ENCODE measurements at places on chromosomes 2 and 18.
A peak's percentile ranks its signal among the peaks of the same experiment; 100 is the strongest.

DNA sequence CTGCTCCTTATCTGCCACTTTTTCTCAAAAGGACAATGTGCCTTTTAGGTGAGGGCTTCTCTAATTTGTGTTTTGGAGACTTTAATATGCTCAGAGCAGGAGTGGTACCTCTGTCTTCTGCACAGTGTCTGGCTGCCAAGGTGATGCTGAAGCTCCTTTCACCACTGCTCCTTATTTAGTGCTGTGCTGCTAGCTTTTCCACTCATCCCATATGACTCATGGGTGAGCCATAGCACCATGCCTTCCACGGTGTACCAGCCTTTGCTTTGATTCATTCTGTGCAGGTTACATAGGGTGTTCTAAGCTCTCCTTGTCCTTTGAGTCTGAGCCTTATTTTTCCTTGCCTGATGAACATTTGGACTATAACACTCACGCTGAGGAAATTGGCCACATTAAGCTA, 202.4 kb downstream of the ARL6IP6 start:
- DNase-seq = no peak

GRCh38 chr2:21710496-21710895, 586.7 kb downstream of the TDRD15 start:
- DNase-seq = no peak

- no peak for DNase-seq
Measured at GRCh38 chr2:222872551-222872950, 11.7 kb downstream of the ACSL3 start.

DNA sequence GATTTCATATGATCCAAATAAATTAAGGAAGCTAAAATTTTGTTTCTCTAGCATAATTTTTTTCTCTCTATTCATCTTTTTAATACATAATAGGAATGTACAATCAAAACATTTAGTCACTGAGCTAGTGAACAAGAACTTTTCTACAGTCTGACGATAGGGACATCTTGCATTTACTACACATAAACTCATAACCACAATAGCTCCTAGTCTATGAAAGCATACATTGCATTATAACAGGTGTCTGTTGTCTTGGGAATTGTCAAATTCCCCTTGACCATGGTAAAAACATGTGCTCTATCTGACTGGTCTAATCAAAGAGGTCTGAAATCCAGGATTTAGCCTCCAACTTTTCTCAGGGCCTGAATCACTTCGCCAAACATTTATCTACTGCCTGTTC, 144.8 kb downstream of the FAM124B start:
- DNase-seq = no peak

GRCh38 chr2:46184794-46185583, 112.2 kb upstream of the EPAS1 start:
- no peak for DNase-seq

DNA sequence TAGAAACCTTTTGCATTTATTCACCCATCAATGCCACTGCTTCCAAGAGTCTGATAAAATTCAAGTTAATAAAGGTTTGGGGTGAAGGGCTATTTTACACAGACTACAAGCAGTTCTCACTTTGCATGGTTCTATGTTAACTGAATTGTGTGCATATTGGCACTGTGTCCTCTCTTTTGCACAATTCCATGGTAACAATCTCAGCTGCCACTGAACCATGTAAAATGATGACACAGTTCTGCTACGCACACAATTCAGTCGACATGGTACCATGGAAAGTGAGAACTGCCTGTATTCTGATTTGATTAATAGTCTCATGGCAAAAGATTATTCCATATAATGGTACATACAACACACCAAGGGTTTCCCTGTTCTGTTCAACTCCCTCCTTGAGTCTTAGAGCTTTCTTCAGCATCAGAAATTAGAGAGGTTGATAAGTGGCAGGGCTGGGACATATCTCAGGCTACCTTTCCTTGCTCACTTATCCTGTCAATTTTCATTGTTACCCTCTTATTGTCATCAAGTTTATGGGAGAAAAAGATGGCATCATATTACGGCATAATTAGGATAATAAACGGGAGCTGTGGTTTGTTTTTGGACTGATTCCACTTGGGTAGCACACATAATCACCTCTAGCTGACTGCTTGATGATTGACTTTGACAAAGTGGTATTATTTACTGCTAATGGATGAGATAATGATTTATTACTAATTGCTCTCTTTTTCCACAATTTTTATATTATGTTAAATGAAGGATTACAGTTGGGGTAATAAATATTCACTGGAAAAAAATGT, 139.3 kb upstream of the CREB1 start:
- no peak for DNase-seq

GRCh38 chr2:98467082-98467536, 22.5 kb downstream of the INPP4A start:
- no peak for DNase-seq

GRCh38 chr2:10424051-10424450, 24.1 kb downstream of the ODC1 start:
- DNase-seq = no peak

DNA sequence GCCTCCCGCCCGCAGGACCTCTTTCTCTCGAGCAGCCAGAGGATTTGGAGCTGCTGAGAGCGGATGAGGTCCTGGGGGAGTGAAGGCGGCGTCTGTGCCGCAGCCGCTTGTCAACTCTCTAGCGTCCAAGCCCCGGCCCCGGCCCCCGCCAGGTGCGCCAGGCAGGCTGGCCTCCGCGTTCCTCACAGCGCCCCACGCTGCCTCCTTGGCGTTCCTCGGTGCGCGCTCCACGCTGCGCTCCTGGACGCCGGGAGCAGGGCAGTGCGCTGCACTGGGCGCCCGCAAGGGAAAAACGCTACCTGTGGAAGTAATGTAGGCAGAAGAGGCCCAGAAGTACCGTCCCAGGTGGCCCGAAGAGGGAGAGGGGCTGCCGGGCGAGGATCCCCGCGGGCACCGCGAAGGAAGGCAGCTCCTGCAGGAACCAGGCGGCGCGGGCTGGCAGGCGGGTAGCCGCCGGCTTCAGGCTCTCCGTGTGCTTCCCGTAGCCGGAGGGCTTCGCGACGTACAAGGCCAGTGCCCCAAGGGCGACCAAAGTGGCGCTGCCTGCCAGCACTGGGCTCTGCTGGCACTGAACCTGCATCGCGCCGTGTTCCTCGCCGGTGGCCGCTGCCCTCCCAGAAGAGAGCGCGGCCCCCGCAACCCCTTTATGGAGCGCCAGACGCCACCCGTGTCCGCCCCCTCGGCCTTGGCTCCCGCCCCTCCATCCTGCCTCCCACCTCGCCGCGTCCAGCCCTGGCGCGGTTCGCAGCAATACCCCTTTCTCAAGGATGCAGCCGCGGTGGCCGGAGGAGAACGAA, at the start of gene SRD5A2:
Gene SRD5A2, minus strand, starts transcription at position 618 of the 797 bp plus-strand sequence. Its CDS starts 38 bp downstream, at position 580.
- no peak for DNase-seq

- no peak for DNase-seq
Measured at GRCh38 chr2:9774266-9774665, 69.0 kb upstream of the TAF1B start.

GRCh38 chr2:227460070-227460485, 11.9 kb upstream of the AGFG1 start:
- peak; percentile 86 for DNase-seq

DNA sequence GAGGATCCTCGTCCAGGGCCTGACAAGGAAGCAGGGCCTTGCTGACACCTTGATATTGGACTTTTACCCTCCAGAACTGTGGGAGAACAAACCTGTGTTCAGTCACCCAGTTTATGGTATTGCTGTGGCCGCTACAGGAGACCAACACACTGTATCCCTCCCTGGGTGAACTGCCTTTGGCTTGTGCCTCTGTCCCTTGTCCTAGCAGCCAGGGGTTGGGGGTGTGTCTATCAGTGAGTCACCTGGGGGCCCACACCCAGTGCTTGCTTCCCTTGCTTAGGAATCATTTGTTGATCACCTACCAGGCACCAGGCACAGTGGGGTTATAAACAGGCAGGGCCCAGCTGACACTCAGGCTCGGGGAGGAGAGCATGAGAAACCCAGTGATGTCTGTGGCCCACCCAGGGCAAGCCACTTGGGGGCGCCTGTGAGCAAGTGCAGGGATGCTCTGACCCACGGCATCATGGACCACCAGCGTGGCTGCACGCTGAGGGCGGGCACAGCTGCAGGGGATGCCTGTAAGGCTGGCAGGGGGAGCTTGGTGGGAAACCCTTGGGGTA, 17.1 kb downstream of the TMEM185B start:
- DNase-seq = peak; percentile 43

GRCh38 chr2:28471214-28471613, 24.6 kb upstream of the PLB1 start:
- no peak for DNase-seq

GRCh38 chr2:216478151-216478550, 20.5 kb upstream of the RPL37A start:
- DNase-seq = no peak

GRCh38 chr2:60560734-60561644, 7.5 kb upstream of the BCL11A start:
- no peak for DNase-seq

DNA sequence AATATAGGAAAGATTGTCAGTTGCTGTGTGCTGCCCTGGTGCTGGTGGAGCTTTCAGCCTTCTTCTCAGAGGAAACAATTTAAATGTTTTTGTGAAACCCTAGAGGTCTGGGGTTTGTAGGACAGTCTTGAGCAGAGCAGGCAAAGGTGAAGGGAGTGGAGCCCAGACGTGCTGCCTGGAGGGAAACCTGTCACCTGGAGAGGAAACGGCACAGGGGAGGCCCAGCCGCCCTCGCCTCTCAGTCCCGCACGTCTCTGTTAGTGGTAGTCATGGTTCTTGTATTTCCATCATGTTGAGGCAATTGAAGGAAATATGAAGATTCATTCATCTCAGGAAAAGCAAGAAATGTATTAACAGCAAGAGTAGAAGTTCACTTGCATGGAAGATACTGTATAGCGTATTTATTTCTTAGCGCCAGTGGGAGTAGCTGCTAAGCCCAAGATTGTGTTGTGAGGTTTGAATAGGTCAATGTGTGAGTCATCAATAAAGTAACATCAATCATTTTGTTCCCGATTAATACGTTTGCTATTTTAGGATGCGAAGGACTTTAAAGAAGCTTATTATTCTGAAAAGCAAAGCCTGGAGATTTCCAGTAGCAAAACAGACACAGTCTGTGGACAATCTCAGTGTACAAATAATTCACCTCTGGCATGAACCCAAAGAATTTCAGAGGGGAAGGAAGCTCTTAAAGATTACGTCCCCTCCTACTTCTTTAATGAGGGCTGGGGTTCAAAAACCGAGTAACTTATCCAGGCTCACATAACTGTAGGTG, 70.4 kb downstream of the LRRFIP1 start:
- no peak for DNase-seq

DNA sequence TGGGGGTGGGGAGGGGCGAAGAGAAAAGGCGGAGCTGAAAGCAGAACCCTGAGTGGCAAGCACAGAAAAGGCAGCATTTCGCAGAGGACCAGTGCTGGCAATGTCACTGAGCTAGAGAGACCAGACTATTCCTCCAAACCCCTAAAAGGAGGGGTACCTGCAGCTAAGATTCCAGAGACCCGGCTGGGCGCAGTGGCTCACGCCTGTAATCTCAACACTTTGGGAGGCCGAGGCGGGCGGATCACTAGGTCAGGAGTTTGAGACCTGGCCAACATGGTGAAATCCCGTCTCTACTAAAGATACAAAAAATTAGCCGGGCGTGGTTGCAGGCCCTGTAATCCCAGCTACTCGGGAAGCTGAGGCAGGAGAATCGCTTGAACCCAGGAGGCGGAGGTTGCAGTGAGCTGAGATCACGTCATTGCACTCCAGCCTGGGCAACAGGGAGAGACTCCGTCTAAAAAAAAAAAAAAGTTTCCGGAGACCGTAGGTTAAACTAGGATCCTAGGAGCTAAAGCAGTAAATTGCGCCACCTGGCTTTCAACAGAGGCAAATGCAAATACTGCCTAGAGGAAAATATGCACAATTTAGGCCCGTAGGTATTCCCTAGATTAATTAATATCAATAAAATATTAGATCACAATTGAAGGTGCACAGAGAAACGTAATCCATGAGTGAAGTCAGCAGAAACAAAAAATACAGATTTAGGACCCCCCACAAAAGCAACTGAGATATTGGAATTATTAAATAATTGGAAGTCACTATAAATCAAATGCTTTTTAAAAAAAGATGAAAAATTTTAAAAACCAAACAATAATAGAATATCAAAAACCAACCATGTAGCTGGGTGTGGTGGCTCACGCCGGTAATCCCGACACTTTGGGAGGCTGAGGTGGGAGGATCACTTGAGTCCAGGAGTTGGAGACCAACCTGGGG, 4.9 kb downstream of the UCN start:
- DNase-seq = peak; percentile 39

DNA sequence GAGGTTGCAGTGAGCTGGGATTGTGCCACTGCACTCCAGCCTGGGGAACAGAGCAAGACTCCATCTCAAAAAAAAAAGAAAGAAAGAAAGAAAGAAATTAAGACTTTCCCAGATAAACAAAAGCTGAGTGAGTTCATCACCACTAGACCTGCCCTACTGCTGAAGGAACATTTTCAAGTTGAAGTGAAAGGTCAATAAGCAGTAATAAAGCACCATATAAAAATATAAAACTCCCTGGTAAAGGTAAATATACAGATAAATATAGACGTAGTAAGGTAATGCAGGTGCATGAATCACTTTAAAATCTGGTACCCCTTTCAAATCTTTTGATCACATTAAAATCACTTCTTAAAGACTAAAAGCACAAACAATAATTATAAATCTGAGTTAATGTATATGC, 42.6 kb downstream of the UNC50 start:
- no peak for DNase-seq

- no peak for DNase-seq
Measured at GRCh38 chr2:64451051-64451450, 2.9 kb upstream of the LGALSL start.

DNA sequence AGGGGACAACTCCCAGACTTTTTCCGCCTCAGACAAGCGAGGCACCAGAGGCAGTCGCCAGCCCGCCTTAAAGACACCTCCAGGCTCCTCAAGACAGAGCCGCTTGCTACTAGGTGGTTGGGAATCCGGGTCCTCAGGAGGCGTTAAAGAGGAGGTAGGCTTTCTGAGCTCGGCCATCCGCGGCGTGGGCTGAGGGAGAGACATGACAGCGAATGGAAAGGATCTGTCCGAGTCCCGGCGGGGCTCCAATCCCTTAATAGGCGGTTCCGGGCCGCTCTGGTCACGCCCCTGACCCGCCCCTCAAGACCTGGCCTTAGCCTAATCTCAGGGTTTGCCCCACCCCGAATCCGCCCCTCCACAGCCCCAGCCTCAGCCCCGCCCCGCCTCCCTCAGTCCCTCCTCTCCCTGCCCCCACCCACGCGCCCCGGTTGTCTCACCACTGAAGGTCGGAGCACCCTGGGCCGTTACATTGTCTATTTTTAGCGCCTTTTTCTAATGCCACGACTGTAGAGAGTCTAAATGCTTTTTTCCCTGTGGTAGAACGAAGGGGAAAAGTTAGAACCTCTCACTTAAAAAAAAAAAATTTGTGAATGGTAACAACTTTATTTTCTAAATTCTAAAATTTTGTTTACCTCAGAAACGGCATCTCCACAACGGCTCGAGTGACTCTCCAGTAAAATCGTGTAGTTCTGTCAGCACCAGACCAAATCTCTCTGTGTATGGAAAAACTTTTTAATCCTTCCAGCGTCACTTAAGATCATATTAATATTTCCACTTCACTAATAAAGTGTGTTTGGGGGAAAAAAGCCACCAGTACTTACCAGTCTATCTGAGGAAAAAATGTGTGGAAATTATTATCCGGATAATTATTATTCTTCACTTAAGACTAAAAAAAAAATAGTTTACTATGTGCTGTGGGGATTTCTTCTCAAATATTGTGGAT, at the start of gene RAD51AP2:
Gene RAD51AP2, minus strand, starts transcription at position 229 of the 943 bp plus-strand sequence. Its CDS starts 25 bp downstream, at position 204.
- DNase-seq = peak; percentile 23

GRCh38 chr2:61905372-61906185, at the start of gene COMMD1:
TSS of gene COMMD1 (plus strand) at chr2:61905674. CDS start at chr2:61905679, 5 bp downstream.
- peak; percentile 71 for DNase-seq

Measured in T-helper 2 cell (primary cell).